ENCODE measurements at places on chromosomes 11 and 22.

DNA sequence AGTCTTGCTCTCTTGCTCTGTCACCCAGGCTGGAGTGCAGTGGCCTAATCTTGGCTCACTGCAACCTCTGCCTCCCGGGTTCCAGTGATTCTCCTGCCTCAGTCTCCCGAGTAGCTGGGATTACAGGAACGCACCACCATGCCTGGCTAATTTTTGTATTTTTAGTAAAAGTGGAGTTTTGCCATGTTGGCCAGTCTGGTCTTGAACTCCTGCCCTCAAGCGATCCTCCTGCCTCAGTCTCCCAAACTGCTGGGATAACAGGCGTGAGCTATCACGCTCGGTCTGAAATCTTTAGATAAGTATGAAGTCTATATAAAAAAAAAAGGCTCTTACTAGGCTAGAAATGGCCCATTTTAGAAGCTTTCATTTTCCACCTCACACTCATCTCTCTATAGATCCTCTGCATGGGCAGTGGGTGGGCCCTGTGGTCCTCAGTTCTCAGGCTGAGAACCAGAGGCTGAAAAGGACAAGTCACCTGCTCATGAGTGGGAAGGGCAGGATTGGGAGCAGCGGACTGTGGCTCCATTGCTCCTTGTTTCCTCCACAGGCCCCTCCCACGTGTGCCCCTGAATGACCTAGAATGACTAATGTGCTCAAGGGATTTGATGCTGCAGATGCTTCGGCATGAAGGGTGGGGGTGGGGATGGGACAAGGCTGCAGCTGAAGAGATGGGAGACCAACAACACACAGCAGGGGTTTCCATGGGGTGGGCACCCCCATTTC, 19.8 kb upstream of the PRAME start:
- no peak for DNase-seq

DNA sequence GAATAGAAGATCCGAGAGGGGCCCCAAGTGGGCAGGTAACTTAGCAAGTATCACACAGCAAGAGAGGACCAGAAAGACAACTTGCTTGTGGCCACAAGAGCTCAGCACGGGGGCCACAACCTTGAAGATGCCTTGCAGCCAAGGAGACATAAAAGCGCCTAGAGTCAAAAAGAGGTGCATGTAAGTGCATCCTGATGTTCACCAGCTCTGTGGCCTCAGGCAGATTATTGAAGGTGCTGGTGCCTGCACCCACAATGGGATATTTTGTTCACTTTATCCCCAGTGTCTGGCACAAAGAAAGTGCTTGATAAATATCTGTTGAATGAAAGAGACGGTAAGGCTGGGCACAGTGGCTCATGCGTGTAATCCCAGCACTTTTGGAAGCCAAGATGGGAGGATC, 106.0 kb upstream of the ASPHD2 start:
- no peak for DNase-seq

GRCh38 chr11:82924522-82925224, 23.1 kb downstream of the DDIAS start:
- DNase-seq, result no peak

DNA sequence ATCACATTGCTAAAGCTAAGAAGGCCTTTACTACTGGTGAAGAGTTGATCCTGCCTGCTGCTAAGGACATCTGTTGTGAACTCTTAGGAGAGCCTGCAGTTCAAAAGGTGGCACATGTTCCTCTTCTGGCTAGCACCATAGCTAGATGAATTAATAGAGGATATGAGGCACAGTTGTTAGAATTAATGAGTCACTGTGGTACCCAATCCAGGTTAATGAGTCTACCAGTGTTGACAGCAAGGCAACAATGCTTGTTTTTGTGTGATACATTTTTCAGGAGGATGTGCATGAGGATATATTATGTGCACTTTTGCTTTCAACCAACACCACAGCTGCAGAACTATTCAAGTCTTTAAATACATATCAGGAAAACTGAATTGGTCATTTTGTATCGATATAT, 12.0 kb downstream of the C11orf58 start:
- DNase-seq, result no peak

- no peak for DNase-seq
Observed at GRCh38 chr11:130725421-130726233, 190.7 kb downstream of the SNX19 start.

GRCh38 chr11:127044535-127044934, 44.0 kb upstream of the KIRREL3 start:
- DNase-seq, result no peak

DNA sequence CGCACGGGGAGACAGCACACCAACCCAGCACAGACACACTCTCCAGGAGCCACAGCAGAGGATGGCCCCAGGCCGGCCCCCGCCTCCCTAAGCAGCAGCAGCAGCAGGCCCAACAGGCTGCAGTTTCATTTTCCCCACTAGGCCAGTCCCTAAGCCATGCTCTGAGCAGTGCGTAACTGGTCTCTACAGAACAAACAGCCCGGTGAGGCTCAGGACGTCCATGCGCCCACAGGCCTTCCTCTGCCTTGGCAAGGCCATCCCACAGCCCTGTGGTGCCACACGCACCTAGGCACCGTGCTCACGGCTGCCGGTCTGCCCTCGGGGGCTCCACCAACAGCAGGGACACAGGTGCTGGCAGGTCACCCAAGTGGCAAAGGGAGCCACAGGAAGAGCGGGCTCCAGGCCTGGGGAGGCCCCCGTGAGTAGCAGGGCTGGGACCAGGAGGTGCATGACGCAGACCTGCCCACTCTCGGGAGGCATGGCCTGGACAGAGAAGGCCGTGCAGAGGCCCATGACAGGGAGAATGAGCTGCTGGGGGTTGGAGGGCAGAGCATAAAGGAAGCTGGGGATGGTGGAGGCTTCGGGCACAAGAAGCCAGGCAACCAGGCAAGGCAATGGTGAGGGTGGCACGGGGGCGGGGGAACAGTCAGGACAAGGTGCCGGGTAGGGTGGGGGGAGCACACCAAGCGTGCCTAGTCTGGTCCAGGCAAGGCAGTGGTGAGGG, 1.4 kb upstream of the MOB2 start:
- no peak for DNase-seq

DNA sequence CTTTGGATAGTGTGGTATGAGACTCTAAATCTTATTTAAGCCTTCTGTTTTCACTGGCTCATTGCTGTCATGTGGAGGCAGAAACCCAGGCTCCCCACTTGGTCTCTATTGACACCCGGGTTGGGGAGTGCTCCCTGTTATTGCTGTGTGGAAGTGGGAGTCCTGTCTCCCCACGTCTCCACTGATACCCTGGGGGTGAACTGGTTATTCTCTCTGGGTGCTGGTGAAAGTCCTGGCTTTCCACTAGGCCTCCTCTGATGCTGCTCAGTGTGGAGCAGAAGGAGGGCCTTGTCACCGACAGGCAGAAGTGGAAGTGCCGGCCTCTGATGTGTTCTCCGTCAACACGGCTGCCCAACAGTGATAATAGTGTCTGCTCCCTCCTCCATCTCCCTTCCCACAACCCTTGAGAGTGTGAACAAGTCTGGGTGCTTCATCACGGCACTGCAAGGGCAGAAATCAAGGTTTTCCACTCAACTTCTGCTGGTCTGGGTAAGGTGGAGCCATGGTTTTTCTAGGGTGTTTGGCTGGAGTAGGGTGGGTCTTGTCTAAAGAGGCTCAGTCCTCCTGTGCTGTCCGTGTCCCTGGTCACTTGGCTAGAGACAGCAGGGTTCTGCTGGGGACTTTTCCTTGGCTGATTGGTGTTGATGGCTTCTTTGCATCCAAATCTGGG, 240.7 kb upstream of the B3GAT1 start:
- DNase-seq, result no peak

DNA sequence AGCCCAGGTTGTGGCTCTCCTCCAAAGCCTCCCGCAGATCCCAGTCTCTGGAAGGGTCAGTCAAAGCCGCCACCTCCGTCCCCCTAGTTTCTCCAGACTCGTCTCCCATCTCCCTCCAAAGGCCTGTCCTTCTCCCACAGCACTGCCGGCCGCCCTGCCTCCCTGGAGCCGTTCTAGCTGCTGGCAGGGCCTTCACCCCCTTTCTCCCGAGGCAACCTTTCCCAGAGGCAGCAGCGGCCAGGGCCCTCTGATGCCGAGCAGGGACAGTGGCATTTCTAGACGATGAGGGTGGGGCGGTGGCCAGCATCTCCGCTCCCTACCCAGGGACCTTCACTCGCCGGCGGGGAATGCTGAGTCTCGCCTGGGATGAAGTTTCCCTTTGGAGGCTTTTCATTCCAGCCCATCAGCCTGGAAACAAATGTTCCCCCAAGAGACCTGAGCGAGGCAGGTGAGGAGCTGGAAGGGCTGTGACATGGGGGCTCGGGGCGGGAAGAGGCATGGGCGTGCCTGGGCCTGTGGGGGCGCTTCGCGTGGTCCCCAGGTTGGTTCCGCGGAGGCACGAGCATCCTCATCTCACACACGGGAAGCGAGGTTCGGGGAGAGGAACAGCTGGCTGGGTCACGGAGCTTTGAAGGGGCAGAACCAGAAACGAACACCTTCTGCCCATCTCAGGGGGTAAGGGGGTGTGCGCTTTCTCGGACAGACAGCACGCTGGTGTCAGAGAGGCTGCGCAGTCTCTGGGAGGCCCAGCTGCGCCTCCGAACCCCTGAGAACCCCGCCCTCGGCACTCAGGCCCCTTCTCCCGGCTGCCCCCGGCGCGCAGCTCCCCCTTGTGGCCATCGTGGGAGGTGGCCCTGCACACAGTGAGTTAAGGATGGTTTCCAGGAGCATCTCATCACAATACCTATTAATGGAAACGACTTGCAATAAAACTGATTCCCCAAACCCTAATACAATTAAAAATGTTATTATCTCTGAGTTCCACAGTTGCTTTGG, 18.1 kb upstream of the KLHL35 start:
- no peak for DNase-seq
